ENCODE measurements at places on chromosomes 3 and 15. TPM values are rescaled to one million over a fixed set of nuclear protein-coding genes. Genes with fewer than 3 reads are reported as not detected.
A peak's percentile ranks its signal among the peaks of the same experiment; 100 is the strongest.

GRCh38 chr3:167653155-167653554 is 587 bp downstream of the WDR49 start:
- DNase-seq = no peak

DNA sequence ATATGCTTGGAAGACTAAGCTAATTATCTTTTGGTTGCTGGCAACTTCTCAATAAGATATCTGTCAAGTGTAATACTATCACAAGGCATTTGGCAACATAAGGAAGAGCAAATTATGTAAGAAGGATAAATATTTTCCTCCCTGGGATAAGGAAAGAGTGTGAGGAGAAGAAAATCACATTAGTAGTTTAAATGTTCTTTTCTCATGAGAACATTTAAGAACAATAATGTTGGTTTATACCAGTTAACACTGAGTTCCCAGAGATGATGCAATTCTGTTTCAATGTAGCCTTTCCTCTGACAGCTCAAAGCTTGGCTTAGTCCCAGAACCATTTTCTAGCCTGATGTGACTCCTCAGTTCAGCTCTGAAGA is 66.1 kb upstream of the NPHP3 start:
- DNase-seq = no peak

- no peak for DNase-seq
These were observed 140.5 kb upstream of the TPM1 start for GRCh38 chr15:62901909-62902546.

DNA sequence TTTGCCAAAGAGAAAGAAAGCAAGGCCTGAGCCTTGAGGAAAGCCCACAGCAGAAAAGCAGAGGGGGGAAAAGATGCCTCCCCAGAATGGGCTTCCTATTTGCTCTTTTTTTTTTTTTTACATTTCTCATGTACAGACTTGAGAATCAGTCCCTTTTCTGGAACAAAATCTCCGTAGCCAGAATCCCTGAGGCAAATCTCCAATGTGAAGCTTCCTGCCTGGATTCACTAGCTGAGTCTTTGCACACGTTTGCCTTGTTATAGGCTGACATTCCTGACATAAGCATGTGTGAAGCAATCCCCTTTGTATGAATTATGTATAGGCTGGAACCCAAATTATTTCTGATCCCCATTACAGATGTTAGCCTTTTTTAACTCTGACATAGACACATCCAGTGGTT is 52.2 kb upstream of the ACTL6A start:
- no peak for DNase-seq

DNA sequence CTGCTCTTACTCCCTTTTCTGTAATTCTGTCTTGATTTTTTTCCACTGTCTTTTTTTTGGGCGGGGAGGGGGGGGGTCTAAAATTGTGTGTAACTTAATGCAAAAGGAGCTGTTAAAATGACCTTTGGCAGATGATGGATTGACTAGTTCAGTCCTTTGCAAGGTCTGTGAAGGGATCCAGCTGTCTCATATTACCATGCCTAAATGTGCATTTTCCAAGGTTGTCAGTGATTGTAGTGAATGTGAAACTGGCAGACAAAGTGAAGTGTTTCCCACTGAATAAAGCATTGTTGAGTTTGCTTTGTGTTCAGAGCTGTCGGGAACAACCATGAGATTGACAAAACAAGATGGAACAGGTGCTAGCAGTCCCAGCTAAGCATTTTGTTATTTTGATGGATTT is 110.1 kb upstream of the SKOR1 start:
- no peak for DNase-seq

DNA sequence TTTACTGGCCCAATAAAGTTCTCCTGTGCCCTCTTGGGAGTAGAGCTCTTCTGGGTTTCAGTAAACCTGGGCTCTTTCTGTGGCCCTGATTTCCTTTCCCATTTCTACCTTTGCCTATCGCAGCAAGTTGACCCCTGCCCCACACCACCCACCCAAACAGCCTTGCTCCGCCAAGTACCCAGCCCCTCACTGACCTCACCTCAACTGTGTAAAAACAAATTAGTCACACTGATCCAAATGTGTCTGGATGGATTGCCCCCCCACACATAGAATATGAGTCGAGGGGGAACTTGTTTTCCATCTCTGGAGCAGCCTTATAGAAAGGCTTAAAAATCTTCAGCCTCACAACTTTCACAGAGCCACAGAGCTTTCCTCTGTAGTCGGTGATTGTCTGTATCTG is 28.6 kb upstream of the VEPH1 start:
- no peak for DNase-seq

- no peak for DNase-seq
These were observed 33.1 kb downstream of the ASB7 start for GRCh38 chr15:100635406-100636071.

DNA sequence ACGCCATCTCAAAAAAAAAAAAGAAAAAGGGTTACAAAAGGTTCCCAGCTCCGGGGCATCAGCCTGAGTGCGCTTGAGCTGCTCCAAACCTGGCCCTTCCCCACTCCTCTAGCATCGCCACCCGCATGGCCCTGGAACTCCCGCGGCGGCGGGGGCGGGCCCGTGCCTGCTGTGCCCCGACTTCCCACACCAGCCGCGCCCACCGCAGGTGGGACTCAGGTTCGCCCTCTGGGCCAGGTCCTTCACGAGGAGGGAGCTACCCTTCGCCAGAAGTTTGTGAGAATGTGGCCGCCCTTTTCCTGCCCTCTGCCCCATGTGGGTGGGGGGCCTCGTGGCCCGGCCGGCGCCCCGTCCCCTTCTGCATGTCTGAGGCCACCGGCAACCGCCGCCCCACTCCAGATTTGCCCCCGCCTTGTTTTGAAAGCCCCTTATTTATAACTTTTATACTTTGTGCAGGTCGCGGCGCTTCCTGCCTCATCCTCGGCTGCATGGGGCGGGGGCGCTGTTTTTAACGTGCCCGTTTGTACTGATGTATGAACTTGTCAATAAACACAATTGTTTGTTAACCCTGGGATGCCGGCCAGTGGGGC is 507 bp upstream of the JMJD7 start:
- DNase-seq = peak; percentile 24

GRCh38 chr15:25829073-25829472 is 34.1 kb downstream of the ATP10A start:
- no peak for DNase-seq

GRCh38 chr3:61803983-61804382 is 242.6 kb downstream of the PTPRG start:
- no peak for DNase-seq

DNA sequence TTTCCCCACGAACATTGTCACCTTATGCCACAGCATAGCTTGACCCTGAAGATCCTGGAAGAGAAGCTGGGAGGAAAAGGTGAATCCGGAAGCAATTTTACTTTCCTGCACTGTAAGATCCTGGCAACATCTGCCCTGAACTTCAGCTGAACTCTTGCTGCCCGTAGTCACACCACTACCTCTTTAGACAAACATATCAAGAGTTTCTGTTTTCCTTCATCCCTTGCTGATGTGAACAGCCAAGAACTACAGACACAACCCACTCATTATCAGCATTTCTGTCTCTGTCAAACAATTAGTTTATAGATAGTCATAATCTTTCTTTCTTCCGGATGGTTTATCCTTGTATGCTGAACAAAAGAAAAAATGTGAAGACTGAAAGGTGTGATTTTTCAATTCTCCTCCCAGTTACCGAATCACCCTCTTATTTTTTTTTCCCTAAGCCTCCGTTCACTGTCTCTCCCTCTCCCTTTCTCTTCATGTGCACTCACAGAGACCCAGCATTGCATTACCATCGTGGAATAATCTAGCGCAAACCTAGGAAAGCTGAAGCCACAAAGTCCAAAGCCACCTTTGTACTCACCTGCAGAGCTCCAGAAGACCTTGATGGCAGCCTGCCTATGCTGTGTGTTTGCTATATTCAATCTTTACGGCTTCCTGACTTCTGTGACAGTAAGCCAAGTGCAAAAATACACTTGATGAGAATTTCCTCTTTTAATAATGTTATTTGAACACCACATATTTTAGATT is 229.2 kb downstream of the CDIN1 start:
- no peak for DNase-seq

GRCh38 chr3:57755368-57755675 is 787 bp upstream of the SLMAP start:
- peak; percentile 20 for DNase-seq

DNA sequence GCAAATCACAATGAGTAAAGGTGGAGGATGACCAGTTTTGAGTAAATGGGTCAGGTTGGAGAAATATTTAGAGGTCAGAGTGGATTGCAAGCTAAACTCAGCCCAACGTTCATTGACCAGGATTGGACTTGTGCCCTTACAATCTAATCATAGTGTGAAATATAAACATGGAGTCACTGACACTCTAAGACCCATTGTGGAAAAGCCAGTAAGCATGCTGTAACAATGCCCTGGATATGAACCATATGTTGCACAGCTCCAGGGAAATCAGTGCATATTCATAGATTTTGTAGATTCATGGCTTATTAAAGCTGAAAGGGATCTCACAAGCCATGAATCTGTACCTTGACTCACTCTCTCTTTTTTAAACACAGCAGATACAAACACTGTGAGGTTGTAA is 660.2 kb upstream of the LMCD1 start:
- no peak for DNase-seq

GRCh38 chr3:65833761-65834505 is 204.8 kb downstream of the MAGI1 start:
- no peak for DNase-seq

- no peak for DNase-seq
These were observed 17.6 kb upstream of the TOPAZ1 start for GRCh38 chr3:44224131-44224530.

DNA sequence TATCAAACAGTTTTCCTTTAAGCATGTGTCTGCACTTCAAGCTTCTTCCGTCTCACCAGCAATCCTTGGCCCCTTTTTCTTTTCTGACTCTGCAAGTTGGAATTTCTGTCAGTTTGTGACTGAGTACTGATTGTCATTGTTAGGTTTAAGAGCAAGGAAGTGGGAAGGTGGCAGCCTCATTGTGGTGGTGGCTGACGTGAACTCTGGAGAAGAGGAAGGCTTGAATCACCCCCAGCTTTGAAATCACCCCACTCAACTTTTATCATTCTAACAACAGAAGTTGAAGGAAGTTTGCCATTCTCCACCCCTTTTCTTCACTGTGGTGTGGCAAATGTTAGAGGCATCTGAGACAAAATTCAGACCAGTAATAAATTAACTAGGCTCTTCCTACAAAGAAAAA is 231.6 kb upstream of the AGTR1 start:
- peak; percentile 0 for DNase-seq

GRCh38 chr3:700514-700913 is 392.3 kb upstream of the CNTN6 start:
- no peak for DNase-seq

- no peak for DNase-seq
These were observed 27.5 kb downstream of the CCDC12 start for GRCh38 chr3:46948830-46949671.

GRCh38 chr3:112027826-112028225 is 6.7 kb upstream of the TMPRSS7 start:
- DNase-seq = no peak

GRCh38 chr3:10956986-10957385 is 35.6 kb upstream of the SLC6A1 start:
- DNase-seq = no peak

DNA sequence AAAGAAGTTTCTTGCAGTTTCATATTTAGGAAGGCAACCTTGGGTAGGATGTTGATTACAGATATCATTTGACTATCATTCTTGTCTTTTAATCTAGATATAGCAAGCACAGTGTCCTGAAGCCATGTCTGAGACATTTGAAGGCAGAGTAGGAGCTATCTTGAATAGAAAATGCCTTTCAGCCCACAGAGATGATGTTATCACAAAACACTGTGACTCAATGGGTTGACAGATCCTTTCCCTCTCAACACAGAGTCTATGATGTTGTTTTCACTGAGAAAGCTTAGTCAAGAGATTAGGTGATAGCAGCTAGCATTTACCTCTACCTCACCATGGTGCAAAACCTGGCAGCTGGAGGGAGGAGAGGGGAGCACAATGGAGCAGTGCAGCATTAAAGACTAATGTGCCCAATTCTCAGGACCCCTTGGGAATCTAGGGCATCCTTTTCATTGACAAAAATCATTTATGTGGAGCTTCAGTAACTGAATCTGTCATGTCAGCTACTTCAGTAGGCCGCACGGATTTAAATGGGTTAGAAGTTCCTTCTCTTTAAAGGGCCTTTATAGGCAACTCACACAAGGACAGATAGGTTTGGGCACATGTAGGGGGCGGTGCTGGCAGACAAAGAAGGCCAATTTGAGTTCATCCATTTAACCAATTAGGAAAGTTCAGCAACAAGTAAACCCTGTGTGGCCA is 121.8 kb downstream of the AGBL1 start:
- no peak for DNase-seq

DNA sequence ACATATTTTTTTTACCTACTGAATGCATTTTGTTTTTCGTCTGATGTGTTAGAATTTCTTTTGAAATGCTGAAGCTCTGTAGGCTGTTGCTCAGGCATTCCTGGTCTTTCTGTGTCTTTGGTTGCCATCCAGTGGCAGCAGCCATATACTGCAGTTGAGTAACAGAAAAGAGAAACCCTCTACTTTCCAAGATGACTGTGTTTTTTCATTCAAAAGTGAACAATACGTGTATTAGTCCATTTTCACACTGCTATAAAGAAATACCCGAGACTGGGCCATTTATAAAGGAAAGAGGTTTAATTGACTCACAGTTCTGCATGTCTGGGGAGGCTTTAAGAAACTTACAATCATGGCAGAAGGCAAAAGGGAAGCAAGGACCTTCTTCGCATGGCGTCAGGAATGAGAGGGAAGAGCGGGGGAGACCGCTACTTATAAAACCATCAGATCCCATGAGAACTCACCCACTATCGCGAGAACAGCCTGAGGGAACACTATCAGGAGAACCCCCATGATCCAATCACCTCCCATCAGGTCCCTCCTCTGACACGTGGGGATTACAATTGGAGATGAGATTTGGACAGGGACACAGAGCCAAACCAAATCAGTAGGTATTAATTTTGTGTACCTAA is 4.7 kb upstream of the GOLGA8B start:
- peak; percentile 60 for DNase-seq

DNA sequence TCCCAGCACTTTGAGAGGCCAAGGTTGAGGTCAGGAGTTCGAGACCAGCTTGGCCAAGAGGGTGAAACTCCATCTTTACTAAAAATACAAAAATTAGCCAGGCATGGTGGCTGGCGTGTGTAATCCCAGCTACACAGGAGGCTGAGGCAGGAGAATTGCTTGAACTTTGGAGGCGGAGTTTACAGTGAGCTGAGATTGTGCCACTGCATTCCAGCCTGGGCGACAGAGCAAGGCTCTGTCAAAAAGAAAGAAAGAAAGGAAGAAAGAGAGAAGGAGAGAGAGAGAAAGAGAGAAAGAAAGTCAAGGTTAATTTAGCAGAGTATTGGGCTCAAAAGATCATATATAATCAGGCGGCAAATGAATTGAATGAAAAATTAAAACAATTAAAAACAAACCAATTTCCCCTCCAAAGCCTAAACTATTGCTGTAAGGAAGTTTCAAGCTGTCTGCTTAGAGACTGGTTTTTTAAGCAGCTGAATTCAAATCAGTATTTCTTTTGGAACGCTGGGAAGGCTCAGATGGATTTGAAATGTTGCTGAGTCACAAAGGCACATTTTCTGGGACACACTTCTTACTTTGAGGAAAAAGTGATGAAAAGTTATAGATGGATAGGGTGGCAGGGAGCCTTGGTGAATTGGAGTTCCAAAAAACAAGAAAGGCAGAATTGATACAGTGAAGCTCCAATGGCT is 81.3 kb upstream of the BHLHE40 start:
- no peak for DNase-seq

SLC6A6 gene
- 35.4 TPM for total RNA-seq

LRRC34 gene
- total RNA-seq = 4.5 TPM

EIF3J gene
- 64.9 TPM for total RNA-seq

CDCP1 gene
- total RNA-seq = 1.2 TPM

CD86 gene
- total RNA-seq = 2.4 TPM

MUC13 gene
- not detected for total RNA-seq

ATP10A gene
- total RNA-seq = 21.9 TPM

SAMMSON gene
- not detected for total RNA-seq

RAD51 gene
- 49.9 TPM for total RNA-seq

NANOGP8 gene
- not detected for total RNA-seq

UROC1 gene
- total RNA-seq = not detected

TF gene
- total RNA-seq = 1.7 TPM
